ENCODE measurements at places on chromosomes 6 and 20.

DNA sequence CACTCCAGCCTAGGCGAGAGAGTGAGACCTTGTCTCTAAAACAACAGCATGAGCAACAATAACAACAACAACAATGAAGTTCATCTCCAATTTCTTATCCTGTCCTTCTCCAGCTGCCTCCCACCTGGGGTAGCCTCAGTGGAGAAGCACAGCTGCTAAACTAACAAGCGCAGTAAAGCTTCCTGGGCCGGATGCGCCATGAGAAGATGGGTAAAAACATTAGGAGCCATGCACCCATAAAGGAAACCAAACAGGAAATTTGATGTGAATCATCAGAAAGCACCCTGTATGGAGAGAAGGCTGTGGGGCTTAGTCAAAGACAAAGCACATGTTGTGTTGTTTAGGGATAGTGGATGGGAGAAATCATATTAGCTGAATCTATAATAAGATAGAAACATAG is 61.1 kb upstream of the CCN6 start:
- DNase-seq: no peak

GRCh38 chr6:2633736-2634135 is 117.0 kb downstream of the MYLK4 start:
- no peak for DNase-seq

DNA sequence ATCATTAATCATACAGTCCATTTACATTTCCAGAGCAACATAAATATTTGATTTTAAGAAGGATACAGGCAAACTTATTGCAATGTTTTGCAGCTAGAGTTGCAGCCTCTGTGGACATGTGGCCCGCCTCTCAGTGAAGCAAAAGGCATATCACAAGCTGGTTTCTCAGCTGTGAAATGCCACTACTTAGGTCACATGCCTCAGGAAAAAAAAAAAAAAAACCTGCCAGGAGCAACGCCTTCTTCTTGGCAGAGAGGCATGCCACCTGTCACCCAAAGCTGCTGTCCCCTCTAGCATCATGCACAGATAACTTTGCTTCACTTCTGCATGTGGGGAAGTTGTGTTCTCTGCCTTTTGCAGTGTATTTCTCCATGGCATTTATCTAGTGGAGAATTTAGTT is 18.5 kb downstream of the GRM1 start:
- DNase-seq: no peak

GRCh38 chr6:29924287-29924686 is 18.0 kb upstream of the HLA-A start:
- DNase-seq: no peak

DNA sequence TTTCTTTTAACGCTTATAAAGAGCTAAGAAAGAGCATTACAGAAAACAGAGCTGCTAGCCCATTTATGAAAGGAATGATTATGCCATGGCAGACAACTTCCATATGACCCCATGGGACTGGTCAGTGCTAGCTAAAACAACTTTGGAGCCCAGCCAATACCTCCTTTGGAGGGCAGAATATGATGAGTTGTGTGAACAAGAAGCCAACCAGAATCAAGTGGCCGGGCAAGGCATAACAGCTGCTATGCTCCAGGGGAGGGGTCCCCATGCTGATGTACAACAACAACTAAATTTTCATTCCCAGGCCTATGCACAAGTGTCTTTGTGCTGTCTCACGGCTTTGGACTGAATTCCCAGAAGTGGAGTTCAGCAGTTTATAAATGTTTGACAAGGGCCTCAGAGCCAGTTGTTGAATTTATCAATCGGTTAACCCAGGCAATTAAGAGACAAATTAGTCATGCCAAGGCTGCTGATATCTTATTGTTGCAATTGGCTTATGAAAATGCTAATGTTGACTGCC is 65.0 kb upstream of the ASCC3 start:
- no peak for DNase-seq

- no peak for DNase-seq
These were observed 98.9 kb upstream of the MAFB start for GRCh38 chr20:40787941-40788340.

GRCh38 chr6:4256969-4257368 is 121.6 kb upstream of the ECI2 start:
- DNase-seq: no peak

GRCh38 chr6:159110748-159111147 is 58.5 kb upstream of the FNDC1 start:
- no peak for DNase-seq

- DNase-seq: no peak
These were observed 43.2 kb upstream of the TBC1D7 start for GRCh38 chr6:13371421-13372072.

DNA sequence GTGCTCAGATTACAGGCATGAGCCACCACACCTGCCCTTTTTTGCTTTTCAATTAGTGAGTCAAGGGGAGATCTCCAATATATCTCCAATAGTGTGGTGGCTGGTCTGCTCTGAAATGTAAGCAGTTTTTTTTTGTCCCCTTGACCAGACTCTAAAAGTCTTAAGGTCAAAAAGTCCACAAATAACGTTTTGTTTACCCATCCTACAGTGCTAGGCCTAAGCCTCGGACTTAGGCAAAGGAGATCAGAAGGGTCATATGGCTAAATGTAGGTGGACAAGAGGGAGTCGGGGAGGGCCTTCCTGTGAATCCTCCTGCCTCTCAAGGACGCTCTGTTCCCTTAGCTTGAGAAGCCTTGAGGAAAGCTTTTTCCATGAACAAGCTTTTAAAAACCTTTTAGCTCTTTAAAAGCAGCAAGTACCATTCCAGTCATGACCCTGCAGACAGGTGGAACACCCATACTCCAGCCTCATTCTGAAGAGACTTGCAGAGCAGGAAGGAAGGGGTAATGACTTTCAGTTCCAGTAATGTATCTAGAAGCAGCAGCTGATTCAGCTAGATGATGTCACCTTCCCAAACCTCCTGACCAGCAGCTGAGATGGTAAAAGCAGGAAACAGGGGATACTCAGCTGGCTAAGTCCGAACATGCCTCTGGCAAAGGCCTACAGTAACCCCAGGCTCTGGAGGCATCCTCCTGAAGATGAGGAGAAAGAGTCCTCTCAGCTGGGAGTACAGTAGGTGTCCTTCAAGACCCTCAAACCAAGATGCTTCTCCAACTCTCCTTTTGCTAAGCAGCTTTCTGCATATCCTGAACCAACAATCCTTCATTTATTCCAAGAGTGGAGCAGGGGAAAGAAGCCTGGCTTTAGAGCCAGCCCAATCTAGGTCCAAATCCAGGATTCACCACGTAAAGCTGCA is 23.6 kb downstream of the BCL2L1 start:
- no peak for DNase-seq

DNA sequence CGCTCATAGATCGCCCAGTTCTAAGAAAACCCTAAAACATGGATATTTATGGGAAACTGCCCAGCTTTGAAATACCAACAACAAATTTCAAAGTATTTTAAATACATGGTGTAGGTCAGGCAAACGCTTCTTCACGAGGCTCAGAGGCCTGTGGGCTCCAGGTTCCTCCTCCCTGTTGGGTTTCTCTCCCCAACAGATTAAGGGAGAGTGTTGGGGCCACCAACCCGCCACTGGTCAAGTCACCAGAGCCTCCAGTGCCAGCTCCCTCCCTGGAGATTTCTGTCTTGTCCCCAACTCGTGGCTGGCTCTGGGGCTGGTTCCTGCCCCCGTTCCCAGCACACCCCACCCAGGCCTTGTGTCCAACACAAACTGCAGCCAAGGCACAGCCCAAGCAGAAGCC is 87.9 kb downstream of the PTPN1 start:
- no peak for DNase-seq

Data from NCI-H1092 treated with DMSO at 0.1 percent for 48 hours (cell line).